ENCODE measurements at places on chromosomes 13 and 19.

DNA sequence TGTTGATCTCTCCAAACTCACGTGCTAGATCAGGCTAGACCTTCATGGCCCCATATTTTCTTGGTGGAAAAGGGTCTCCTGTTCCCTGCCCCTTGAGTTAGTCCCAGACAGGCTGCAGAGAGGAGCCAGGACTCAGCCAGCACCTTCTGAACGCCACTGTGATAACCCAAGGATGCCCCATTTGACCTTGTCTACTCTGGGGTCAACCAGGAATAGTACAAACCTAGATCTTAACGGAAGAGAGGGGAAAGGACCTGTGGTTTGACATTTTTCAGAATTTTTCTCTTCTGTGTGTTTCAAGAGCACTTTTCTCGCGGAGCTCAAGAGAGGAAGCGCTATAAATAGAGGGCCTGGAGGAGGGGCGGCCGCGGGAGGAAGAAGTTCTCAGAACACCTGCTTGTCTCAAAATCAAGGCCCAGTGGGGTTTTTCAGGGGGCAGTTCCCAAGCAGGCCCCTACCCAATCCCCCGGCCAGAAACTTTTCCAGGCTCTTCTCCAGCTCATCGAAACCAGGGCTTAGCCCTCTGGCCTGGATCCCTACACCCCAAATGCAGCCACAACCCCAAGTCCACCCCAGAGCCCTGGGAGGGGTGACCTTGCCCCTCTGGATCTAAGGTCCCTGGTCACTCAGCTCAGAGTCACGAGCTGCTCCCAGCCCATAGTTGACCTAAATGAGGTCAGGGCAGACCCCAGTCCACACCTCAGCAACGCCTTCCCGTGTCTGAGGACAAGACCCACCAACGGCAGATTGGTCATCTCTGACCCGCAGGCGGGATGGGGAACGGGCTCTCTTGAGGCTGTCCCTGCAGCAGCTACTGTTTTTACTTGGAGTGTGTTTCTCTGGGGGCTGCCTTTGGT, 75.6 kb upstream of the TM9SF2 start:
- peak; percentile 48 for DNase-seq

DNA sequence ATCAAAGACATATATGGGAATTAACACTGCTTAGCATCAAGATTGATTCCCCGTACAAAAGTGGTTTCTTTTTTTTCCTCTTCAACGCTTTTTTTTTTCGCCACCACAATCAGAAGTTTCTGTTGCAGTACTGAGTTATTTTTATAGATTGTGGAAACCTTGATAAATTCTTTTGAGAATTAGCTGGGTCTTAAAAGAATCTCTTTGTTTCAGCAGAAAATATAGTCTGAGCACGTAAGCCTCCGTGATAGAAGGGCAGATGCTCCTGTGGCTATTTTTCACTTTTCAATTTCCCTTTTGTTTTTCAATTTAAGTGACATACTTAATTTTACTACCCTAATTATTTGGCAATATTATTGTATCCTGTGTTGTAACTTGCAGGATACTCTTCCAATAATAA, 531.8 kb downstream of the DCT start:
- no peak for DNase-seq

- DNase-seq = no peak
Observed at GRCh38 chr19:954672-955494, 29.0 kb downstream of the ARID3A start.

GRCh38 chr13:75467040-75467728, 14.8 kb downstream of the TBC1D4 start:
- no peak for DNase-seq

- DNase-seq = no peak
Observed at GRCh38 chr19:40774916-40775631, at the start of gene MIA. MIA (plus strand) TSS chr19:40775521; CDS start chr19:40775543, 22 bp downstream.

GRCh38 chr13:99237981-99238662, 20.1 kb downstream of the GPR18 start:
- peak; percentile 37 for DNase-seq

- DNase-seq = no peak
Observed at GRCh38 chr19:45154064-45154827, 6.5 kb downstream of the NKPD1 start.

DNA sequence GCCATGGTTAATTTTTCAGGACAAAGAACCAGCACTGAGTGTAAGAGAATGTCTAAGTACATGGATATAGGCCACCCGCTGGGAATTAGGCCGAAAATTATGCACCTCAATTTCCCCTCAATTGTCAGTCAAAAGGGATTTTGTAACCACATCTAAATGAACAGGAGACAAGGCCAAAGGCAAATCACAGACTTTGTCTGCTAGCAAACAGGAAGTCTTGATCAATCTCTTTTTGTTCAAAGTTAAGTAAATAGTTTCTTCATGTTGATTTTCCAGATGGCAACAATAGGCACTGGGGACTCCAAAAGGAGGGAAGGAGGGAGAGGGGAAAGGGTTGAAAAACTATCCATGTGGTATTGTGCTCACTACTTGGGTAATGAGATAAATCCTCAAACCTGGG, 276.0 kb downstream of the COG6 start:
- no peak for DNase-seq

DNA sequence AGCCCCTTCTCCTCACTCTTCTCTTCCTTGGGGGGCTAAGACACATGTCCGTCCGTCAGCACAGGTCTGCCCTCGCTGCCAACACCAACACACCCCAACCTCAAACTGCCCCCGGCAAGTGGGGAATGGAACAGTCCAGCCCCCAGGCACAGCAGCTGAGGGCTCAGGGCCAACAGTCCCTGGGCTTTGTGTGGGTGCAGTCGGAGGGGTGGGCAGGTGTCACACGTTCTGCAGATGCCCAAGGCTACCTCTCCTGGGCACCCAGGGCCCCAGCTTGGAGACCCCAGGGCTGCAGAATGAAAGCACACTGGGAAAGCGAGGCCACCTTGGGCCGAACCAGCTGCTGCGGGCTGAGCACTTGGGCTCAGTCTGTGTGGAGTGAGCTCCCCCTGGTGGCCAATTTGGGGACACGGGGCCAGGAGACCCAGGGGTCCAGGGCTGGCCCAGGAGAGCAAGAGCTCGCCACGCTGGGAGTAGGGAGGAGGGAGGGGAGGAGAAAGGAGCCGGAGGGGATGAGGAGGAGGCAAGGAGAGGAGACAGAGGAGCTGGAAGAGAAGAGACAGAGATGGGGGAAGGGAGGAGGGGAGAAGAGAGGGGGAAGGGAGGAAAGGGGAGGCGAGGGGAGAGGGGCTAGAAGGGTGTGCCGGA, 14.0 kb upstream of the ATP8B3 start:
- peak; percentile 66 for DNase-seq

DNA sequence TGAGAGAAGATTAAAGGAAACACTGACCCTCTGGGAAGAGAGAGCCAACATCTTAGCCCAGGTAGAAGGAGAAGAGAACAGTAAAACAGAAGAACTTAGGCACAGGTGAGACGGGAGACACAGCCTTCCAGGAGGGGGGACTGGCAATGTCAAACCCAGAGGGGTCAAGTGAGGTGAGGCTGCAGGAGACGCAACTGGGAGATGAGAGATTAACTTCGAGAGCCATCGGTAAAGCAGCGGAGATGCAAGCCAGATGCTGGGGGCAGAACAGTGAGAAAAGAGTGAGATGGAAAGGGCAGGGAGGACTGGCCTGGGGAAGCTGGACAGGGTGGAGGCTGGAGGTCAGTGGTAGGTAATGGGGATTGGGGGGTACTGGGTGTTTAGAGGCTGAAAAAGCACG, 5.2 kb downstream of the INSR start:
- DNase-seq = no peak

DNA sequence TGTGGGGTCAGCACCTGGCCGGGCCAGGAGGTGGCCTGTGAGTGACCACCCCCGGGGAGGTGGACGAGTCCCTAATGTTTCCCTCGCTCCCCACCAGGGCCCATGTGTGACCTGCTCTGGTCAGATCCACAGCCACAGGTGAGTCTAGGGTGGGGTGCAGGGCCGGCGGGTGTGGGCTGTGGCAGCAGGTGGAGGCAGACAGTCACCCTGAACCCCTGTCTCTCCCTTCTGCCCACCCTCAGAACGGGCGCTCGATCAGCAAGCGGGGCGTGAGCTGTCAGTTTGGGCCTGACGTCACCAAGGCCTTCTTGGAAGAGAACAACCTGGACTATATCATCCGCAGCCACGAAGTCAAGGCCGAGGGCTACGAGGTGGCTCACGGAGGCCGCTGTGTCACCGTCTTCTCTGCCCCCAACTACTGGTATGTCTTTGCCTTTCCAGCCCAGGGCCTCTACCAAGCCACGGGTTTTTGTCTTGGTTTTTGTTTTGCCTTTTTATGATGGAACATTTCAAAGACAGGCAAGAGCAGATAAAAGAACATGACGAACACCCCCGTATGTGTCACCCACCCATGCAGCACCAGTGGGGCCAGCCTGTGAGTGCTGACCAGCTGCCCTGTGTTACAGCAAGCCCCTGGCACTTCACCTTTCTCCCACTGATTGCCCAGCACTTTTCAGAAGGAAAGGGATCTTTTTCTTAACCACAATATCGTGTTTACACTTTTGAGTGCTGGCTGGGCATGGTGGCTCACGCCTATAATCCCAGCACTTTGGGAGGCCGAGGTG, 24.9 kb downstream of the CCDC8 start:
- DNase-seq = no peak

GRCh38 chr19:18266771-18267686, 7.2 kb downstream of the IQCN start:
- no peak for DNase-seq

- DNase-seq = no peak
Observed at GRCh38 chr13:112779856-112780604, 90.2 kb downstream of the ATP11A start.

- no peak for DNase-seq
Observed at GRCh38 chr19:18742838-18743783, 48.0 kb downstream of the COMP start.

DNA sequence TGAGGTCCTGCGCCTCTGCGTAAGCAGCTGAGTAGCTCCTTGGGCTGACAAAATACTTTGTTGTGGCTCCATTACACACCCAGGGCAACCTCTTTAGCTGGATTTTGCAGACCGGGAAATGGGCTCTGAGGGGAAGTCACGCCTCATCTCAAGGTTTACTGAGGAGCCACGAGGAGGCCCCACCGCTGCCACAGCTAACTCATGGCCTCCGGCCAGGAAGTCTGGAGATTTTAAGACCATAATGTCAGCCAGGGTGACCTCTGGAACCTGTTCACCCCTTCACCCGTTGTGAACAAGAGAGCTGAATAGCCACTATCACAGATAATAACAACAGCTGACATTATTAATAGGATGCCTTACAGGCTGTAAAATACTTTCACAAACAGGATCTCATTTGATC, 351.3 kb upstream of the TMTC4 start:
- DNase-seq = no peak

DNA sequence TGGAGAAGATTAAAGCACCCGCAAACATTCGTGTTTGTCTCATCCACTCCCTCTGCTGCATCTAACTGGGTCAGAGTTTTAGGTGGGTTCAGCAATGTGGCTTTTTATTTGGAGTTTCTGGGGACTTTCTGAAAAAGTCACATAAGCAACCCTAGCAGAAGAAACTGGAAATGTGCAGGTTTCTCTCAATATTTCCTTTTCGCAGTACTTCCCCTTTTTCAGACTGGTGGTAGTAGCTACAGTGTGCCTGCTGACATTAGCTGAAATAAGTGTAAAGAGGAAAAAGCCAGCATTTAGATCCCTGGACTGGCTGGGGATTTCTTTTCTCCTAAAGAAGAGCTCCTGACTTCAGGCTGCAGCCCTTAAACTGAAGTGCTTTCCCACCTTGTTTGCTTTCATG, 15.9 kb upstream of the OLFM4 start:
- no peak for DNase-seq

GRCh38 chr13:73168226-73168952, 109.6 kb downstream of the KLF5 start:
- no peak for DNase-seq

DNA sequence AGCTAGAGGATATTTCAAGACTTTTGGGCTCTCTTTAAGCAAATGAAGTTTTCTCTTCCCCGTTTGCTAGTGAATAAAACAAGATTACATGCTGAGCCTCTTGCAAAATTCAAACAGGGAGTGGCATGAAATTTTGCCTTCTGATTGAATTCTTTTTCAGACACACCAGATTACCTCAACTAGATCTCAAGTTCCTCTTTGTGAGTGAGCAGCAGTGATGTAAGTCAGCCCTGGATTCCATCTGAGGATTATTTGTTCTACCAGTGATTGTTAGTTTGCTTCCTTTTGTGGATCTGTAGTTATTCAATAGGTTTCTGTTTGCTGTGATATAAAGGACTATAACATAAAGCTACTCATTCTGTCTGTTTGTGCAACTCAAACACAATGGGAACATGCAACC, 407.7 kb downstream of the LMO7 start:
- no peak for DNase-seq

DNA sequence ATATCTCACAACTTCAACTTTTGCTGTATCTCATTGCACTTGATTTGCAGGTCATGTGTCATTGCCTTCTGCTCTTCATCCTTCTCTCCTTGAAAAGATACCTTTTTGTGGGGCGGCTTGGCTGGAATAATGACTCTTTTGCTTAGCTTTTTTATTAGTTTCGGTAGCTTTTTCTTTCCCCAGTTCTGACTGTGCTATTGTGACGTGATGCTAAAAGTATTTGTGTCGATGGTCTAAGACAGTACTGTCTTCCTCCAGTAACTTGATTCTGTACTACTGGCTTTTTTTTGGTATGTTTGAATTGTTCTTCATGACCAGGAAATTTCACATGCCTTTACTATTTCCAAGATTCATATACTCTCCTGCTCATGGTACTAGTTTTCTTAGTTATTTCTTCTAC, 63.1 kb downstream of the SLITRK1 start:
- no peak for DNase-seq

GRCh38 chr13:114259974-114260373, 21.4 kb upstream of the UPF3A start:
- no peak for DNase-seq

DNA sequence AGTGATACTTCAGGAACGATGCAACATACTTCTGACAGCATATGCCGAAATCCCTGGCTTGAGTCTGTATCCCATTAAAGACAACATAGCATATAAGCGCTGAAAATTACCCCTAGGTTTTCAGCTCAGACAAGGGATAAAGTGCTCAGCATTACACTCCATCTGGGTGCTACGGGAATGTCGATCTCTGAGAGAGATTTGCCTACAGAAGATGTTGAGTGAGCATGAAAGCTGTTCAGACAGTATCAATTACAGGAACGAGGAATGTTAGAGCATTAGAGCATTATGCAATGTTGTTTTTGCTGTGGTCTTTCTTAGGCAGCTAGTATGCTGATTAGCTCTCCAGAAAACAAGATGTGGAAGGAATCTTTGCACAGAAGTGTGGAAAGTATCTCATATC, 484.5 kb downstream of the LIG4 start:
- no peak for DNase-seq

- no peak for DNase-seq
Observed at GRCh38 chr13:28741084-28741491, 22.3 kb upstream of the SLC46A3 start.

DNA sequence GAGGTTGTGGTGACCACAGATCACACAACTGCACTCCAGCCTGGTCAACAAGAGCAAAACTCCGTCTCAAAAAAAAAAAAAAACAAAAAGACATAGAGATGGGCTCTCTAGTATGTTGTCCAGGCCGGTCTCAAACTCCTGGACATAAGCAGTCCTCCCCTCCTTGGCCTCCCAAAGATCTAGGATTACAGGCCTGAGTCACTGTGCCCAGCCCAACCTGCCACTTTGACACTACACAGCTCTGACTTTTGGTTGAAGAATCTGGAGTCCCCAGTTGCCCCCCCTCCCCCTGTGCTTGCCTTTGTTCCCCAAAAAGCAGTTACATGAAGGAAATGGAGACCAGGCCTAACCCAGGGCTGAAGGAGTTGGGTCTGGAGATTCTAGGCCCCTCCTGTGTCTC, 12.9 kb downstream of the CARM1 start:
- no peak for DNase-seq

- no peak for DNase-seq
Observed at GRCh38 chr13:40170091-40170490, 496.4 kb downstream of the FOXO1 start.
